ENCODE measurements at places on chromosomes 13 and 19.

- no peak for DNase-seq
Measured at GRCh38 chr13:40152922-40153321, 497.5 kb downstream of the COG6 start.

DNA sequence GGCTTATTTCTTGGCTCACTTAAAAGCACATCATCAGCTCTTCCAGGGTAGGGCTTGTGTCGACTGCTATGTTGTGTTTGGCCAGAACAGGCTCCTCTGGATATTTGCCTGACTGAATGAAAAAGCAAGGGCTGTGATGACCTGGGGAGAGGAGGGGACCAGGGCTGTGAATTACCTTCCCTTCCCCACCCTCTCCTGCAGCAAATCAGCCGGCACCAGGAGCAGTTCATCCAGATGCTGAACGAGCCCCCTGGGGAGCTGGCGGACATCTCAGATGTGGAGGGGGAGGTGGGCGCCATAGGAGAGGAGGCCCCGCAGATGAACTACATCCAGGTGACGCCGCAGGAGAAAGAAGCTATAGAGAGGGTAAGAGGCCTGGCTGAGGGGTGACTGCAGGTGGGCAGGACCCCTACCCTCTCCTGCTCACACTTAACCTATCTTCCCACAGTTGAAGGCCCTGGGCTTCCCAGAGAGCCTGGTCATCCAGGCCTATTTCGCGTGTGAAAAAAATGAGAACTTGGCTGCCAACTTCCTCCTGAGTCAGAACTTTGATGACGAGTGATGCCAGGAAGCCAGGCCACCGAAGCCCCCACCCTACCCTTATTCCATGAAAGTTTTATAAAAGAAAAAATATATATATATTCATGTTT is 4.4 kb downstream of the GADD45GIP1 start:
- DNase-seq = no peak

DNA sequence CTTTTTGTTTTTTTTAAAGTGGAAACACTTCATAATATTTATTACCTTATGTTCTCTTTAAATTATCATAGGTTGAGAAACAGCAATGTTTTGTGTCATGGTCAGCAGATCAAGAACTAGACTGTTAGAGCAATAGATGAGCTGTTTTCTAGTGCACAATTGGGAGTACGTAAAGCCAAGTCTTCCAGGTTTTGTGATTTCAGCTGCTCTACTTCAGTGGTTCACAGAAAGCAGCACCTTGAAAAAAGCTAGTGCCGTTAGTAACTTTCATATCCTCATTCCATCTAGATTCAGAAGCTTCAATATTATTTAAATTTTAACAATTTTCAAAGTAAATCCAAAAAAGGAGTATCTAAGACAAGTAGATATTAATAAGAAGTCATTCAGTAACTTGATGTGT is 1.9 kb downstream of the GPR18 start:
- no peak for DNase-seq

DNA sequence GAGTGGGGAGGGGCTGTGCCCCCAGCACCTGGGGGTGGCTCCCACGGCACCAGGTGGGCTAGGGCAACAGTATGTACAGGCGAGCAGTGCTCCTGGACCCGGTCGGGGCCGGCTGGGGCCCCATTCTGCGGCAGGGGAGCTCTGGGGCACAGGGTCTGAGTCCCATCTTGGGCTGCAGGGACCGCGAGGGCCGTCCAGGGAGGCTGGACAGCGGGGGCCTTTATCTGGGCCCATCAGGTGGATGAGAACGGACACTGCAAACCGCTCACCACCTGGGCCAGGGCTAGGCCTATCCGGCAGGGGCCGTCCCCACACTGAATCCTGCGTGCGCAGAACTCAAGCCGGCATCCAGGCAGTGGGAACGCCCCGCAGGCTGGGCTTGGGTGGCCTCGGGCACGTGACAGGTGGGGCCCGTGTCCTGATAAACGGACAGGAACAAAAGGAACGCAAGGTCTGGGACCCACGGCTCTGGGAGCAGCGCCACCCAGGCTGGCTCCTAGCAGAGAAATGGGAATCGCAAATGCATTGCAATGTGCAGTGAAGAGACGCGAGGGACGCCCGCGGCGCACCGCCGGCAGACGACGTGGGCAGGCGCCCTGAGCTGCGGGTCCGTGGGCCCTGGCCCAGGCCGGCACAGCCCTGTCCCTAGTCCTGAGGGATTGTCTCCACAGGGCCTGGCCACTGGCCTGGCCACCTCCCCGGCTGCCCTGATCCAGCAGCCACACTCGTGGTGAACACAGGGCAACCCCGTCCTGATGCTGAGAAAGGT is 29.7 kb downstream of the BTBD2 start:
- no peak for DNase-seq

- no peak for DNase-seq
Measured at GRCh38 chr13:32309312-32310133, 5.6 kb downstream of the ZAR1L start.

DNA sequence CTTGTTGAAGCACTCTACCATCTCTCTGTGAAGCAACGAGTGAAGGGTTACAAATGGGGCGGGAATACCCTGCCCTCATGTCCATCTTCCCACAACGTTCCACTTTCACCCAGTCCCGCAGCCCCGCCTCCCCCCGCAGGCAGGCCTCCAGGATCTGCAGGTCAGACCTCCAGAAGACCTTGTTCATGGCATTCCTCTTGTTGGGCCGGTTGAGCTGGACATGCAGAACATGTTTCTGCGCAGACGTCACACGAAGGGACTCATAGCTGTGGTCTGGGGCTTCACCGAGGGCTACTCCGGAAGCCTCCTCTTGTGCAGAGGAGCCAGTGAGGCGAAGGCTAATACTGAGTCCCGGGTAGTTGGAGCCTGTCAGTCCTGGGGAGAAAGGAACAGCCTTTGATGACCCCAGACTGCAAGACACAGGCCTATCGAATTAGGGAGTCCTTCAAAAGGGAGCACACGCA is 420 bp downstream of the ECH1 start:
- no peak for DNase-seq

GRCh38 chr13:59345311-59345710 is 818.4 kb downstream of the DIAPH3 start:
- peak; percentile 8 for DNase-seq

DNA sequence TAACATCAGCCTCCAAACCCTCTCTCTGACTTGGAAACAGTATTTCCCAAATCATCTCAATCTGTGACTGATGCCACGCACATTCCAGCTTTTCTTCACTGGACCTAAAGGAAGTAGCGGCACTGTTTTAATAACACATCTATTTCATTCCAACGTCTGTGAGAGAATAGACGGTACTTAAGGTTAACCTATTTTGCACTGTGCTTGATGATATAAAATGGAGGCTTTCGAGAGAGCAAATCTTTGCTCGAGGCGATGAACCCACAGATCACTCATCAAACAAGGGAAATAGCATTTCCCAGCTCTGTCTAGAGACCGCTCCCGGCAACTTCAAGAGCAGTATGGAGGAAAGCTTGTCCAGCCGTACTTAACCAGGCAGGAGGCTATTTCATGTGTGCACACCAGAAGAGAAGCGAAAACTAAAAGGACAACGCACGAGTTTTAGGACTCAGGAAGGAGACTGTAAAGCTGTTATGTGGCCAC is 2.9 kb downstream of the UBL3 start:
- no peak for DNase-seq

Data from NCI-H1694 treated with DMSO at 0.1 percent for 48 hours (cell line).